ENCODE measurements at places on chromosomes 3 and 15.

DNA sequence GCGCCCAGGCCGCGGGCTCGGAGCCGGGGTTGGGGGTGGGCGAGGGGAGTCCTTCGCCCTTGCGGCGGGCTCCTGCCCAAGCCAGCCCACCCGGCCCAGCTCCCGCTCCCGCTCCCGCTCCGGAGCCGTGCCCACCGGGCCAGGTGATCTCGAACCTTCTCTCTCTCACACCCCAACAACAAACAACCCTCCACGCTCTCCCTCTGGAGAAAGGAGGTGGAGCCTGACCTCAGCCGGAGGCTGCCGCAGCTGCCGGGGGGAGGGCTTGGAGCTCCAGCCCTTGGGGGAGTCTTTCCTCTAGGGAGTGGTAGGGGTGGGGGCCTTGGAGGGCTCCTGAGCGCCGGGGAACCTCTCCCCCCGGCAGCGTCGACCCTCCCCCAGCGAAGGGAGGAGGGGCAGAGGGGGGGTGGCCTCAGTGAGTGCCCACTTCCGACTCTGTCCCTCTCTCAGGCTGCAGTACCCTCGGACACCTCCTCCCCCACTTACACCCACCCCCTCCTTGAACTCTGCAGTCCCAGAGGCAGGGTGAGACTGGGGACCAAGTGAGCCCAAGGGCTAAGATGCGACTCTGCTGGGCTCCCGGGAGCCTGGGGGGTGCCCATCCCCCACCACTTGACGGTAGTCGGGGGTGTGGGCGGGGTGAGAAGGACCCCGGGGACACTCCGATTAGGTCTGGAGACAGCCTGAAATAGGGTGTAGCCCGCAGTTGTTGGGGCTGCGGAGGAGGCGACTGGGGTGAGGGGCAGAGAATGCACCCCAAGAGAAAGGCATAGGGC lies 4.4 kb upstream of the BAHD1 start:
- no peak for DNase-seq

DNA sequence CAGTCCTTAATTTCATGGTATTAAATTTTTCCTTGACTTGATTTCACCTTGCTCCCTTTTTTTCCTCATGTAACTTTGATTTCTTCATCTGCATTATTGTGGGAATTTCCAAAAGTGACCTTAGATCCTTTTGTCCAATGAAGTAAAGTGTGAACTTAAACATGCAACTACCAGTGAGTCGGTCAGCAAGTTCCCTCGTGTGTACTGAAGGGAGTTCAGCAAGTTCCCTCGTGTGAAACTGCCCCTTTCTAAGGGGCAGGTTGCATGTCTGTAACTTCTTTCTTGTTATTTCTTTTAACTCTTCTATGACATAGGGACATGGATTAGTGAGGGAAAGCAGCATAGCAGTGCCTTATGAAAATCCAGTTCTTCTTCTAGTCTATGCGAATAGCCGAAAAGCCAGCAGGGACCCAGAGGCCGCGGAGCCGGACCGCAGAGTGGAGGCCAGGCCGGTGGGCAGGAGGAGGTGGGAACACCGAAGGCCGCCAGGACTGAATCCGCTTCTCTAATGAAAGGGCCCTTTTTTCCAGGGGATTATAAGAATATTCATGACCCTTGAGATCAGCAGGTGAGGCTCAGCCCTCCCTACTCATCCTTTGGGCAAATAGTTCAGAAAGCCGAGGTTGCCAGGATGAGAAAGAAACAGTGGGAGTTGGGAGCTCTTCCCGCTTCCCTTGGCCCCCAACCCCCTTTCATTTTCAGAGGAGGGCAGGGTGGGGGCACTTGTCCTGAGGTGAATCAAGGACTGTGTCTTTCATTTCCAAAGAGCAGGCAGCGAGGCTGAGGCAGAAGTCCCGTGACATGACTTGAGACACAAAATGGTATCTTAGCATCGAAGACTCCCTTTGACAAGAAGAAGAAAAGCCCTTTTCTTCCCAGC lies 117.5 kb downstream of the OPA1 start:
- peak; percentile 43 for DNase-seq

GRCh38 chr15:69119001-69119400 lies 41.4 kb upstream of the GLCE start:
- DNase-seq, result no peak

GRCh38 chr3:18423401-18424212 lies 1.5 kb downstream of the SATB1 start:
- DNase-seq, result no peak

DNA sequence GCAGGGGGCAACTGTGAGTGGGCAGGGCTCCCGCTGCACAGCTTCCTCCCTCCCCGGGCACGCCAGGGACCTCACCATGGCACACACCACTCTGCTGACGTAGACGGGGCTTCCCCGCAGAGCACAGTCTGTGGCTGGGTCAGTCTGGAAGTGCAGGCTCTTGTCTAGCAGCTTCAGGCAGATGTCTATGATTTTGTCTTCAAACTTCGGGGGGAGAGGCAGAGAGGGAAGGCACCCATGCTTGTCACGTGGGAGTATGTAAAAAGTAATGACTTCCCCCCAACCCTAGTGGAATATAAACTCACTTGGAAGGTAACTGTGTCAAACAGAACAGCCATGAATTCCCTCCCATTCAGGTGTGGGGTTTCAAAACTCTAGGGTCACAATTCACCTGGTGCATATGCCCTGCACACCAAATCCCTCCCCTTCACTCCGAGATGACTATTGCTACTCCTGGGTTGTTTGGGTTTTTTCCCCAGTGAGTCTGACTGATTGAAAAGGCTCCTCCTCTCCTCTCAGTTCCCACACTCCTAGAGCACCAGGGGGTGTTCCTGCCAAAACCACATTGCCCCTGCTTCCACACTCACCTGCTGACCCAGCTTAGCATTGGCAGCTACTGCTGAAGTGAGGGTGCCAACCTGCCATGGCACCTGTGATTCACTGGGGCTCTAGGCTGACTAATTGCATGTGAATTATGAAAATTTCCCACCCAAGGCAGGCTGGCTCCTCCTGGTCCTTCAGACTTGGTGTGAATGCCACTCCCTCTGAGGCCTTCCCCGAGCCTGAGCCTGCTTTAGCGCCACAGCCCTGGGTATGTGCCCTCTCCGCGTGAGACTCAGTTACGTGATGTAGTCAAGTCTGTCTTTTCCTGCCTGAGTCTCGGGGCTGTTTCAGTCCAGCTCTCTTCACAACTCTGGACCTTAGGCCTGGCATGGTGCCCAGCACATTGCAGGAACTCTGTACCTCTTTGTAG lies 13.0 kb downstream of the TGM5 start:
- no peak for DNase-seq

GRCh38 chr3:128073185-128073725 lies 21.0 kb downstream of the SEC61A1 start:
- no peak for DNase-seq

- DNase-seq, result no peak
These were observed 767 bp downstream of the WDR48 start for GRCh38 chr3:39052583-39052982.

- DNase-seq, result no peak
These were observed 51.9 kb downstream of the RHCG start for GRCh38 chr15:89444241-89445225.

- DNase-seq, result peak; percentile 61
These were observed 29.3 kb upstream of the SACM1L start for GRCh38 chr3:45659661-45660566.

DNA sequence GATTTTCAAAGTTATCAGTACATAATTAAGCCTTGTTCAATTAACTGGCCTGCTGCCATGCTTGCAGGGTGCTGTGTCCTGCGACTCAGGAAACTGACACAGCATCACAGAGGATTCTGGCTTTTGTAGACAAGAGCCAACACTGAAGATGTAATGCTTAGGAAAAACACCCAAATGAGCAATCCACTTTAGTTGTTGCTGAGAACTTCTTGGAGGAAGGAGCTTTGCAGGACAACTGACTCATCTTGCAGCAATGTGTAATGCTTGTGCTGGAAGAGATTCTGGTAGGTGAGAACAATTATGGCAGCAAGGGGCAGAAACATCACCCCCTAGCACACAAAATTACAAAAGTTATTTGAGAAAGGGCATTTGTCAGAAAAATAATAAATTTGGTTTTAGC lies 67.6 kb downstream of the NLGN1 start:
- DNase-seq, result peak; percentile 8

- no peak for DNase-seq
These were observed 28.1 kb downstream of the HACD3 start for GRCh38 chr15:65558336-65558735.
